K562 (cell line): ENCODE measurements at places on chromosomes 5 and 9. TPM values are rescaled to one million over a fixed set of nuclear protein-coding genes. Genes with fewer than 3 reads are reported as not detected.

DNA sequence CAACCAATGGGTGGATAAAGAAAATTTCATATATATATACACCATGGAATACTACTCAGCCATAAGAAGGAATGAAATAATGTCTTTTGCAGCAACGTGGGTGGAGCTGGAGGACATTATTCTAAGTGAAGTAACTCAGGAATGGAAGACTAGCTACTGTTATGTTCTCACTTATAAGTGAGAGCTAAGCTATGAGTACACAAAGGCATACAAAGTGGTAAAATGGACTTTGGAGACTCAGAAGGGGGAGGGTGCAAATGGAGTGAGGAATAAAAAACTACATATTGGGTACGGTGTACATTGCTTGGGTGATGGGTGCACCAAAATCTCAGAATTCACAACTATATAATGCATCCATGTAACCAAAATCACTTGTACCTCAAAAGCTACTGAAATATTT is 67.2 kb upstream of the RUSC2 start:
- H3K4me1 ChIP-seq = no peaks in the 10 kb centered on the region
- DNase-seq = no peak
- no peaks in the 10 kb centered on the region for H3K27me3 ChIP-seq
- no peak overlapping the region for H3K4me3 ChIP-seq
- H3K36me3 ChIP-seq = no peaks in the 10 kb centered on the region
- no peak overlapping the region for H3K27ac ChIP-seq

DNA sequence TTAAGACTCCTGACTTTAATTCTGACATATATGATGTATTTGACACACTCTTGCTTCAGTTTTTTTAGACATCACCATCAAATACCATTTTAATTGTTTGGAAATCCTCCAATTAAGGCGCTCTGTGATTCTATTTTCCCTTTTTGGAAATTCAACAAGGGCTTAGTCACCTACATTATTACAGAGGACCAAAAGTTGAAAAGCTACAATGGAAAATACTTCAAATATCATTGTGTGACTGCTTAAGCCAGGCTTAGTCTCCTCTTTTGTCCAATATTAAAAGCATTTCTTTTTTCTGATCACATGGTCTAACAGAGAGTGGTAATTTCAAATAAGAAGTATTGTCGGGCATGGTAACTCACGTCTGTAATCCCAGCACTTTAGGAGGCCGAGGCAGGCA is 160.3 kb downstream of the CEMIP2 start:
- no peaks in the 10 kb centered on the region for H3K27me3 ChIP-seq
- no peak overlapping the region for H3K27ac ChIP-seq
- H3K4me1 ChIP-seq = no peaks in the 10 kb centered on the region
- no peaks in the 10 kb centered on the region for H3K36me3 ChIP-seq
- DNase-seq = no peak

GRCh38 chr9:120381839-120382238 is 198.1 kb downstream of the CDK5RAP2 start:
- no peaks in the 10 kb centered on the region for H3K4me1 ChIP-seq
- H3K27me3 ChIP-seq = peaks cover 32% of the 10 kb centered on the region
- H3K36me3 ChIP-seq = no peaks in the 10 kb centered on the region
- DNase-seq = no peak
- no peak overlapping the region for H3K4me3 ChIP-seq

- H3K36me3 ChIP-seq = peaks cover 22% of the 10 kb centered on the region; the same call in 1 of the 3 replicates
- peak overlapping the region; percentile 60 for H3K4me3 ChIP-seq
- H3K27ac ChIP-seq = peak overlapping the region; percentile 59; the same call in 2 of the 3 replicates
- H3K4me1 ChIP-seq = peaks cover 19% of the 10 kb centered on the region
Observed at GRCh38 chr9:34612788-34613390, 992 bp upstream of the RPP25L start.

GRCh38 chr9:75664597-75664996 is 225.9 kb upstream of the PCSK5 start:
- H3K36me3 ChIP-seq = no peaks in the 10 kb centered on the region
- H3K27ac ChIP-seq = no peak overlapping the region
- H3K27me3 ChIP-seq = no peaks in the 10 kb centered on the region
- H3K4me1 ChIP-seq = no peaks in the 10 kb centered on the region

DNA sequence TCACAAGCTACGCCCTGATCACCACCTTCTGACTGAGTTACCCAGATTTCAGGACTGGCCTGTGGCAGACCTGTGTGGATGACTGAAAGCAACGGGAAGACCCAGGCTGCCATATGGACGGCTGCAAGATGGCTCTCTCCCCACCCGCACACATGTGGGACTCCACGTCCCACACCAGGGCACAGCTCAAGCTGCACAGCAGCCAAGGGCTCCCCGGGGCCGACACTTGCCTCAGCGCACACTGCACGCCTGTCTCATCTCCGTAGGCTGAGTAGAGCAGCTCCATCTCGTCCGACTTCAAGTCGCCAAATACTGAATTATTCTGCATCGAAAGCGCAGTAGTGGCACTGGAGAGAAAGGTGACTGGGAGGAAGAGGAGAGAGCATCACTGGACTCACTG is 14.5 kb downstream of the BRD9 start:
- no peak for DNase-seq
- H3K36me3 ChIP-seq = peaks cover 76% of the 10 kb centered on the region
- H3K27me3 ChIP-seq = no peaks in the 10 kb centered on the region
- no peak overlapping the region for H3K4me3 ChIP-seq
- peaks cover 12% of the 10 kb centered on the region for H3K4me1 ChIP-seq

GRCh38 chr5:59484618-59485017 is 408.9 kb downstream of the PDE4D start:
- no peaks in the 10 kb centered on the region for H3K36me3 ChIP-seq
- H3K27me3 ChIP-seq = no peaks in the 10 kb centered on the region
- H3K27ac ChIP-seq = no peak overlapping the region
- DNase-seq = no peak
- H3K4me3 ChIP-seq = no peak overlapping the region
- no peaks in the 10 kb centered on the region for H3K4me1 ChIP-seq

GRCh38 chr9:84003246-84003645 is 22.6 kb downstream of the RMI1 start:
- H3K4me1 ChIP-seq = no peaks in the 10 kb centered on the region
- no peaks in the 10 kb centered on the region for H3K27me3 ChIP-seq
- peaks cover 26% of the 10 kb centered on the region for H3K36me3 ChIP-seq
- DNase-seq = no peak

GRCh38 chr5:85651731-85652130 is 966.0 kb upstream of the COX7C start:
- H3K4me1 ChIP-seq = no peaks in the 10 kb centered on the region
- H3K36me3 ChIP-seq = no peaks in the 10 kb centered on the region
- DNase-seq = no peak
- peak overlapping the region; percentile 3; the same call in 1 of the 3 replicates for H3K27ac ChIP-seq
- H3K4me3 ChIP-seq = no peak overlapping the region

GRCh38 chr5:4363045-4363444 is 767.4 kb downstream of the IRX1 start:
- no peak overlapping the region for H3K4me3 ChIP-seq
- no peak for DNase-seq
- no peaks in the 10 kb centered on the region for H3K27me3 ChIP-seq
- H3K27ac ChIP-seq = no peak overlapping the region

DNA sequence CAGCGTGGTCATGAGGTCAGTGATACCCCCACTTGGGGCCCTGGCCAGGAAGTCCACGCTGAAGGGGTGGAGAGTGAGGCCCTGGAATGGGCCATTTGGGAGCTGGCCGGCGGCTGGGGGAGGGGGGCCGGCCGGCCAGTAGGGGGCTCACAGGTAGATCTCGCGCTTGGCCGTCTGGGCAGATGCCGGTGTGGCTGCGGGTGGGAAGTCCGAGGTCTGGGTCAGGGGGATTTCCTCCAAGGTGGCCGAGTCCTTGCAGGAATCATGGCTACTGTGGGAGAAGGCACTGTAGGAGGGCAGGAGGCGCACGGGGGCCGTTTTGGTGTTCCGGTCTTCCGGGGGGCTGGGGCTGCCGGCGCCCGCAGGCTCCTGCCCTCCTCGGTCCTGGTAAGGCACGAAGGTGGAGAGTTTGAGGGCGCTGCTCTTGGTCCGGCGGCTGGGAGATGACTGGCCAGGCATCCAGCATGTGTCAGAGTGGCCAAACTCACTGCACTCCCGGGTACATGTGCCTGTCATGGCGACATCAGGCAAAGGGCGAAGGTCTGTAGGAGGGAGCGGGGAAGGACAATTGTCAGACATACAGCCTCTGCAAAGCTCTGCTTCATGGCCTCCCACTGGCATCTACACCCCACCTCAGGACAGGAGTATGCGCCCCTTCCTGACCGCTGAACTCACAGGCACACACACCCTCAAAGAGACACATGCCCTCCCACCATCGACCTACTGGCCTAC is 24.1 kb downstream of the PCDH1 start:
- no peaks in the 10 kb centered on the region for H3K36me3 ChIP-seq
- H3K27ac ChIP-seq = no peak overlapping the region
- no peaks in the 10 kb centered on the region; the same call in 1 of the 3 replicates for H3K4me1 ChIP-seq

- no peak overlapping the region for H3K27ac ChIP-seq
- no peaks in the 10 kb centered on the region for H3K27me3 ChIP-seq
- DNase-seq = no peak
- H3K4me3 ChIP-seq = no peak overlapping the region
Observed at GRCh38 chr9:72305707-72306106, 59.3 kb downstream of the ZFAND5 start.

DNA sequence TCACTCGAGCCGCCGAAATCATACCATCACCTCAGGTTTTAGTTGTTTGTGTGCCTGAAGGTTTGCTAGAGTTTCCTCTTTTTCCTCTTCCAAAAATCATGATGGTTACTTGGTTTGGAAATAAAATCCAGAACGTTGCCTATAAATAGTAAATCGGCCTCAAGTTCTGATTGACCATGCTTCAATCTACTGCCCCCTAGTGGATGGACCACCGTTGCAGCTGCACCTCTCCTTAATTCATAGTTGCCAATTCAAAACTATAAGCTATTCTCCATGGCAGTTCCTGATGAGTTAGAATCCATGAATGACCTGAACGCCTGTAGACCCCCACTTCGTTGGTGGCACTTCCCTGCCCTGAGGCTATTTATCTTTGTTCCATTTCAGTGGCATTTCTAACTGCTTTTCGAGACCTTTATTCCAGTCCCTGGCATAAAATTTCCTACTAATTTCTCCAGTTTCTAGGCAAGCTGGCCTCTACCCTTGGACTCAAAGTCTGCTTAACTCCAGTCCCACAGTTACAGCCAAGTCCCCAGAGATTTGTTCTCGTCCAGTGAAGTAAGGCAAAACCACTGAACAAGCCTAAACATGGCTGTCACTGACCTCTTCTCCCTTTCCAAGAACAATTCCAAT is 422.6 kb downstream of the EFNA5 start:
- no peak overlapping the region for H3K27ac ChIP-seq
- DNase-seq = peak; percentile 51
- H3K4me1 ChIP-seq = no peaks in the 10 kb centered on the region

GRCh38 chr5:93586736-93587596 is 3.9 kb downstream of the NR2F1 start:
- H3K27me3 ChIP-seq = no peaks in the 10 kb centered on the region; the same call in 2 of the 3 replicates
- H3K4me3 ChIP-seq = no peak overlapping the region
- H3K36me3 ChIP-seq = no peaks in the 10 kb centered on the region
- DNase-seq = no peak
- no peaks in the 10 kb centered on the region for H3K4me1 ChIP-seq

DNA sequence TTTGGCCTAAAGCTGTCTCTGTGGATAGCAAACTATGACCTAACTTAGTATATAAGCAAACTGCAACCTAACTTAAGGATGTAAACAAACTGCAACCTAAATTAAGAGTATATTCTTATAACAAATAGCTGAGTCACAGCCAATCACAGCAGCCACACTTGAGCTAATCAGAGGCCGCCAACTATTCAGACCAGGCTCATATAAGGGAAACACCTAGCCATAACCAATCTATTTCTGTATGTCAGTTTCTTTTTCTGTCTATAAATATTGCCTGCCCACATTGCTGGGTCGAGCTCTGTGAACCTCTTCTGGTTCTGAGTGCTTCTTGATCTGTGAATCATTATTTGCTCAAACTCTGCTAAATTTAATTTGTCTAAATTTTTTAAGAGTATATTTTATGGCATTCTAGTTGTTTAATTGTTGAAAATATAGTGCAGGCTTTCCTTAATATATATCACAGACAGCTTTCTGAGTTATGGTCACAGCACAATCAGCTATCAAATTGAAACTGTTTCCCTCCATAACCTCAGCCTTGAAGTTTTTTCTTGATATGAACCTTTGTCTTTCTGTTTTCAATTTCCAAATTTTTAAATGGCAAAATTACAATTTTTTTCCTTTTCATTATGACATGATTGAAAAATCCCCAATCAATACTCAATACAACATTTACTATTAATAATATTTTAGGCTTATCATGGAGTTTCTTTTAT is 327.1 kb upstream of the NUDT12 start:
- no peak for DNase-seq
- no peaks in the 10 kb centered on the region for H3K4me1 ChIP-seq
- H3K4me3 ChIP-seq = no peak overlapping the region
- no peaks in the 10 kb centered on the region for H3K27me3 ChIP-seq

GRCh38 chr9:89591274-89592212 is 13.3 kb upstream of the GADD45G start:
- H3K27ac ChIP-seq = no peak overlapping the region
- no peaks in the 10 kb centered on the region for H3K36me3 ChIP-seq
- no peak overlapping the region for H3K4me3 ChIP-seq

GRCh38 chr5:139287890-139288635 is 5.5 kb upstream of the MATR3 start:
- no peaks in the 10 kb centered on the region for H3K27me3 ChIP-seq
- H3K36me3 ChIP-seq = peaks cover 37% of the 10 kb centered on the region
- H3K4me3 ChIP-seq = no peak overlapping the region
- H3K4me1 ChIP-seq = no peaks in the 10 kb centered on the region; the same call in 2 of the 3 replicates
- no peak for DNase-seq
- no peak overlapping the region for H3K27ac ChIP-seq

DNA sequence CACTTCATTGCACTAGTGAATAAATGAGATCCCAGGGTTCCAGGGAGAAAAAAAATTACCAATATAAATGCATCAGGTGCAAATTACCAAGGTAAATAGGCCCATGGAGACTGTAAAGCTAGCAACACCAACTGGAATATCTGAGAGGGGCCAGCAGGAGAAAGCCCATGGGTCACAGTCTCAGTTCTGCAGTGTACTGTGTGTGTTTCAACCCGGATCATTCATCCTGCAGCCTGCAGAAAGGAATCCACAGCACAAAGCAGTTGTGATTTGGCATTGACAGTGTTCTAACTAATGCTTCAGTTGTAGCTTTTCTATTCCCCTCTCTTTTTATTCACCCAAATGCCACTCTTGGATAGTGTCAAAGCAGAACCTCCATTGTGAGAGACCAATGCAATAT is 171.0 kb downstream of the EFNA5 start:
- no peaks in the 10 kb centered on the region for H3K27me3 ChIP-seq
- no peaks in the 10 kb centered on the region for H3K4me1 ChIP-seq
- H3K4me3 ChIP-seq = no peak overlapping the region
- DNase-seq = no peak
- H3K36me3 ChIP-seq = no peaks in the 10 kb centered on the region

Gene PTGS1
- total RNA-seq = 7.2 and 9.1 TPM in 2 replicates

Gene PCDHA1
- not detected in 2 replicates for total RNA-seq

Gene DMGDH
- 0.51 and 0.58 TPM in 2 replicates for total RNA-seq

Gene ZNF782
- total RNA-seq = 4.5 and 4.9 TPM in 2 replicates

Gene TRPM6
- 0.11 and 0.13 TPM in 2 replicates for total RNA-seq

Gene AGXT2
- total RNA-seq = not detected in 2 replicates

Gene TLE1
- 0.11 and 0.20 TPM in 2 replicates for total RNA-seq

Gene SLC9A3
- total RNA-seq = 4.0 and 4.4 TPM in 2 replicates

Gene RETREG1
- total RNA-seq = 0.20 TPM in 2 replicates

Gene CMYA5
- 0.22 and 0.31 TPM in 2 replicates for total RNA-seq

Gene SPATA9
- 0.11 TPM in 1 of 2 replicates, not detected in the other for total RNA-seq

Gene PHPT1
- 126 and 135 TPM in 2 replicates for total RNA-seq
